Neural progenitor cell (in vitro differentiated cells): ENCODE measurements at places on chromosomes 6 and 20. TPM values are rescaled to one million over a fixed set of nuclear protein-coding genes. Genes with fewer than 3 reads are reported as not detected.

DNA sequence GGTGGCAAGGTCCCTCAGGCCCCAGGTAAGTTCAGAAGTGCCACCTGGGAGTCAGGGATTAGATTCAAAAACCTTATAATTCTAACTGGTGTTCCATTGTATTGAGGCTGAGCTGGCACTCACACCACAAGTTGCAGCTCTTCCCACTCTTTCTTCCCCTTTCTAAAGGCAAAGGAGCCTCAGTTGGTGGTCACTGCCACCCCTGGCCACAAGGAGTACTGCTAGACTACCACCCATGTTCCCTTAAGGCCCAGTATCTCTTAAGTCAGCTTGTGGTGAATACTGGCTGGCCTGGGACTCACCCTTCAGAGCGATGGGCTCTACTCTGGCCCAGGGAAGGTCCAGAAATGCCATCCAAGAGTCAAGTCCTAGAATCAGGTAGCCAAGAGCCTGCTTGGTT lies 421.1 kb upstream of the KHDRBS2 start:
- H3K27ac ChIP-seq: no peak overlapping the region
- H3K36me3 ChIP-seq: no peaks in the 10 kb centered on the region
- no peaks in the 10 kb centered on the region for H3K4me1 ChIP-seq
- no peaks in the 10 kb centered on the region for H3K27me3 ChIP-seq
- DNase-seq: no peak
- H3K4me3 ChIP-seq: no peak overlapping the region

DNA sequence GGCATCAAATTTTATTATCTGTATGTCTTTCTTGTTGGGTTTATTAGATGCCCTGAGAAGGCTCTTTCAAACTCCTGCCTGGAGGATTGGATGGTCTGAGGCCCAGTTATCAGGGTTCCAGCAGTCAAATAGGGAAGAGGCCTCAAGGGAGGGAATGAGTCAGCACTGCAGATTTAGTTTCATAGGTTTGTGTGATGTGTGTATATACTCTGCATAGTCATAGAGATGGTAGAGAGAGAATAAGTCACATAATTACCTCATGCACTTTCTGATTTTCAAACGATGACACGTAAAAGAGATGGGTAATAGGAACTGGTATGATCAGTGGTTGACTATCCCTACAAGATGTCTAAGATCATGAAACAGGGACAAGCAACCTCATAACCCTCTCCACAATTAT lies 82.1 kb downstream of the ADAT2 start:
- no peak for DNase-seq
- H3K27me3 ChIP-seq: no peaks in the 10 kb centered on the region
- H3K27ac ChIP-seq: no peak overlapping the region
- H3K4me3 ChIP-seq: no peak overlapping the region
- no peaks in the 10 kb centered on the region for H3K36me3 ChIP-seq

DNA sequence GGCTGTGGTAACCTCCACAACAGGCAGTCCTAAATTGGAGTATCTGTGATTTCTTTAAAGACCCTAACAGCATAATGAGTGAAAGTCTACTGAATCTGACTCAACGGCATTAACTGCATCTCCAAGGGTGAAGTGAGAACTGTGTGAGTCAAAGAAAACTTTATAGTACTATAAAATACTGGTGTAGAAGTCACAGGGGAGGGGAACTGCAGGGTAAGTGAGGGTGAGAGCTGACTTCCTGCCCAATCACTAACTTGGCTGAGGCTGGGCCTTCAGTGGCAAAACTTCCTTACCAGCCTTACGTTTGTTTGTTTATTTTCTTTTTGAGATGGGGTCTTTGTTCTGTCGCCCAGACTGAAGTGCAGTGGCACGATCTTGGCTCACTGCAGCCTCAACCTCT lies 109.8 kb downstream of the PTPRK start:
- no peak overlapping the region for H3K4me3 ChIP-seq
- H3K36me3 ChIP-seq: no peaks in the 10 kb centered on the region
- no peak overlapping the region for H3K27ac ChIP-seq
- no peaks in the 10 kb centered on the region for H3K27me3 ChIP-seq

Gene OCSTAMP
- not detected in 2 replicates for total RNA-seq
